ENCODE measurements at places on chromosomes 6 and 20. TPM values are rescaled to one million over a fixed set of nuclear protein-coding genes. Genes with fewer than 3 reads are reported as not detected.

DNA sequence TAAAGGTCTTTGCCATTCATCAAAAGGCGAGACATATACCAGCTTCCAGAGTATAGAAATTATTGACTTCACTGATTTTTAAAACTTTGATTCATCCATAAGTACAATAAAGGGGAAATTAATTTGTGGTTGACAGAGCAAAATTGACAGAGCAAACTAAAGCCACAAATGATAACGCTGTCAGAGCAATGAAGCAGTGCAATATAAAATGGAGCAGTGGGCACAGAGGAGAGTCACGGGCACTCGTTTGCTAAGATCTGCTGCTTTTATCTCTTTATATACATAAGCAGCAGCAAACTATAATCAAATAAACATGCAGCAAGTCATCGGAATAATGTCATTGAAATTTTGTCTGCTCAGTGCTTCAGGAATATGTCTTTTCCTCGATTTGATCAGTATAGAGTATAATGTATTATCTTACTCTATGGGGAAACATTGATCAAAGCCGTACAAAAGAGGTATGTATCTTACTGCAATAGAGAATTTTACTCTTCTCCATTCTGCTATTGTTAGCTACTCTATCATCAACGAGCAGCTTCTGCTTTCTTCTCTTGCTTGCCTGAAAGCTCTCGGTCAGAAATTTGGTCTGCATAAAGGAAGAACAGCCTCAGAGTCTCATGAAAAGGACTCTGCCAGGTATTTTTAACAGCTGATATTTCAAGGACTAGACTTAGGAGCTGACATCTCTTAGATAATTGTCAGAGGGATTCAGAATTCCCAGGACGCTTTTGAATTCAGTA is 546.0 kb upstream of the ARID1B start:
- no peak overlapping the region for H3K4me3 ChIP-seq
- DNase-seq: no peak
- no peaks in the 10 kb centered on the region for H3K4me1 ChIP-seq
- H3K36me3 ChIP-seq: no peaks in the 10 kb centered on the region

The ANGPT4 gene
- not detected for total RNA-seq

The CLVS2 gene
- not detected for total RNA-seq

DNA sequence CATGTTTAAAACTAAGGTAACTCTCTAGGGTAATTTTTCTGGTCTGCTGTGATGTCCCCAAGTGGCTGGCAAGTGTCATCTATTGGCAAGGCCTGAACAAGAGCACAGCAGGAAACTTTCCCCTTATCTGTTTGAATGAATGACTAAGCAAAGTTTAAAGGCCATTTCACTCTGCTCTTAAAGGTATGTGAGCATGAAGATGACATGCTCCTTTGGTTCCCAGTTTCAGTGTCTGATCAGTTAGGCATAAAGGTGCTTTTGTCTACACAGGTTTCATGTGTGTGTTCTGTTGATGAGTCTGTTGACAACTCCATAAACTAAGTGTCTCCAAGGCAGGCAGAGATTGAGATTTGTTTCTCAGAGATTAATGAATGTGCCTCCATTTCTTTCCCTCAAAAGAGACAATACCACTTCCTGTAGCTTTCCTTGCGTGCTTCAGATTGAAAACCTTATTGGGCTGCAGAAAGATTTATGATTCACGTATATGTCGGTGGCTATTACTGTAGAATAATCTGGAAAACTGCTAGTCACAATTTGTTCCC is 83.9 kb downstream of the MAP3K7 start:
- no peaks in the 10 kb centered on the region for H3K27me3 ChIP-seq
- no peak overlapping the region for H3K4me3 ChIP-seq
- no peak overlapping the region for H3K27ac ChIP-seq
- no peak for DNase-seq
- no peaks in the 10 kb centered on the region for H3K36me3 ChIP-seq

DNA sequence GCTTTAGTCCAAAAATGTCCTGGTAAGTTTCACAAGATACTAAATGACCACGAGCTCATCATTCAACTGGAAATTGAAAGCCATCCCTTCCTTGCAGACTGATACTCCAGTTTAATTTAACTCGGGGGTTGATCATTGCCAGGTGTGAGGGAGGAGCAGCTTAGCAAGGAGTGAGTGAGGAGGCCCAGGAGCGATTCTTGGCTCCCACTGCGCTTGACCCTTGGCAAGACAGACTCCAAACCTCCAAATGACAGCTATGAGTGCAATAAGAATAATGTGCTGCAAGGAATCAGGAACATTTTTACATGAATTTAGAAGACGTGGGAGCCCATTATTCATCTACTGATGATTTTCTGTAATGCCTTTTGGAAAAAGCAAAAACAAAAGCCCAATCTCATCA is 64.9 kb downstream of the LAMA4 start:
- DNase-seq: no peak
- no peaks in the 10 kb centered on the region for H3K27me3 ChIP-seq
- H3K36me3 ChIP-seq: peaks cover 14% of the 10 kb centered on the region

- no peaks in the 10 kb centered on the region for H3K36me3 ChIP-seq
- no peak for DNase-seq
- no peak overlapping the region for H3K27ac ChIP-seq
- no peaks in the 10 kb centered on the region for H3K27me3 ChIP-seq
These were observed 385.2 kb downstream of the FRK start for GRCh38 chr6:115675443-115675842.

DNA sequence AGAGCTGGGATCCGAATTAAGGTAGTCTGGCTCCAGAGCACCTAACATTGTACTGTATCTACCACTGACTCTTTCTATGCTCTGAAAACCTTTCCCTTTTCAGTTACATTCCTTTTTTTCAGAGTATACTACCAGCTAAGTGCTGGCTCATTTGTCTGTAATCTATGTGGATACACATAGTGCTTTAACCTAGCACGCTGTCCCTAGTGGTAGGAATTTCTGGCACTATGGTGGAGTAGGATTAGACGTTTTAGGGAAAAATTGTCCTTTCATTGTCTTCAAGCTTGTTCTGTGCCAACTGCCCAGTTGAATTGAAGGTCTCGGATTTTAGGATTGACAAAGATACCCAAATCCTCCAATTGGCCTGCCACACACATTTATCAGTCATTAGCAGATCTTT is 259.1 kb upstream of the FERMT1 start:
- no peaks in the 10 kb centered on the region for H3K36me3 ChIP-seq
- no peak for DNase-seq
- no peak overlapping the region for H3K27ac ChIP-seq
- H3K4me3 ChIP-seq: no peak overlapping the region

DNA sequence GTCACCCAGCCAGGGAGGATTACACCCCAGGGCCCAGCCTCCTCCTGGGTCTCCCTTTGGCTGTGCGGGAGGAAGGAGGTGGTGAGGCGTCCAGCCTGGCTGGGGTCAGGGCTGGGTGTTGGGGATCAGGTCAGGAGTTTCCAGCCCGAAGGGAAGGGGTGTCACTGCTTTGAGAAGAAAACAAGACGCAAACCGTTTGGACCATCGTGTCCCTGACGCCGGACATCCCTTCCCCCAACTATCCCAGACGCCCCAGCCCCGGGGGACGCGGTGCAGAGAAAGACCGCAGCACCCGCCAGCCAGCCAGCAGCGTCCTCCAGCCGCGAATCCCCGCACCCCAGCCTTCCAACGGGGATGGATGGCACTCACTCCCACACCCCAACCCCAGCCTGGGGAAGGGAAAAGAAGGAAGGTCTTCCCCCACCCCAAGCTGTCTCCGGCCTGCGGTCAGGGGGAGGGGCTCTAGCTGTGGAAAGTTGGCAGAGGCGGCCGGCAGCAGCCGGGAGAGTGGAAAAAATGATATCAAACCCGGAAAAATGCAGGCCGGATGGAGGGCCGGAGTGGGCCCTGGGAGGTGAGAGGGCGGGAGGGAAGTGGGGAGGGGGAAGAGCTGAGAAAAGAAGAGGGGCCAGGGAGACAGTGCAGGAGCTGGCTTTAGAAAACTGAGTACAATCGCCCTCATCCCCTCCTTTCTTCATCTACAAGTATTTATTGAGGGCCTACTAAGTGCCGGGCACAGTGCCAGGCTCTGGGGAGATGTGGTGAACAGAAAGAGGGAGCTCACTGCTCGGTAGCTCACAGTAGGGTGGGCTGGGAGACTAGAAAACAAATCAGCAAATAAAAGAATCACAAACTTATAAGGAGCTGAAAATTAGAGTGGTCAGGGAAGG is 10.6 kb downstream of the REM1 start:
- peak overlapping the region; percentile 69 for H3K27ac ChIP-seq
- no peaks in the 10 kb centered on the region for H3K36me3 ChIP-seq

The RBPJL gene
- not detected for total RNA-seq

GRCh38 chr6:144586986-144587385 is 301.9 kb downstream of the UTRN start:
- DNase-seq: no peak
- no peaks in the 10 kb centered on the region for H3K27me3 ChIP-seq
- H3K4me1 ChIP-seq: peaks cover 12% of the 10 kb centered on the region
- no peak overlapping the region for H3K4me3 ChIP-seq
- no peaks in the 10 kb centered on the region for H3K36me3 ChIP-seq

- no peaks in the 10 kb centered on the region for H3K27me3 ChIP-seq
- H3K4me1 ChIP-seq: no peaks in the 10 kb centered on the region
- H3K27ac ChIP-seq: no peak overlapping the region
- H3K36me3 ChIP-seq: no peaks in the 10 kb centered on the region
- no peak for DNase-seq
These were observed 12.2 kb downstream of the EPHA7 start for GRCh38 chr6:93407186-93407585.

The CARMIL1 gene
- 6.1 TPM for total RNA-seq

DNA sequence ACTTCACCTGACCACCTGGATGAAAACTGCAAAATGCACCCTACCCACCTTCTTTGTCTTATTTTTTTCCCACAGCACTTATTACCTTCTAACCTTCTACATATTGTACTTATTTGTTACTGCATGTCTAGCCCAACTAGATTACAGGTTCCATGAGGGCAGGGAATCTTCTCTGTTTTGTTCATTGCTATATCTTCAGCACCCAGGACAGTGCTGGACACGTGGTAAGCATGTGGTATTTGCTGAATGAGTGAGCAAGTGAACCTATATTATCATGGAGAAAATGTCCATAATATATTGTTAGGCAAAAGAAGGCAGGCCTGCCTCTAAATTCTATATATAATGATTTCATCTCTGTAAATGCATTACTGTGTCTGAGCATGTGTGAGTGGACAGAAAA is 107.0 kb downstream of the TRERF1 start:
- no peak for DNase-seq
- H3K4me3 ChIP-seq: no peak overlapping the region
- no peak overlapping the region for H3K27ac ChIP-seq
- no peaks in the 10 kb centered on the region for H3K4me1 ChIP-seq
- no peaks in the 10 kb centered on the region for H3K27me3 ChIP-seq
- no peaks in the 10 kb centered on the region for H3K36me3 ChIP-seq

- H3K4me1 ChIP-seq: peaks cover 6% of the 10 kb centered on the region
- no peaks in the 10 kb centered on the region for H3K27me3 ChIP-seq
- no peak for DNase-seq
- H3K36me3 ChIP-seq: no peaks in the 10 kb centered on the region
These were observed 3.1 kb upstream of the TTK start for GRCh38 chr6:80001337-80001736.

The HLA-DRA gene
- 55.2 TPM for total RNA-seq

GRCh38 chr6:127857051-127857637 is 43.7 kb downstream of the THEMIS start:
- no peaks in the 10 kb centered on the region for H3K36me3 ChIP-seq
- H3K4me3 ChIP-seq: no peak overlapping the region
- H3K4me1 ChIP-seq: no peaks in the 10 kb centered on the region
- H3K27me3 ChIP-seq: no peaks in the 10 kb centered on the region

The BMP5 gene
- total RNA-seq: 2.2 TPM

The MUC21 gene
- total RNA-seq: not detected

The ACTL10 gene
- total RNA-seq: 0.37 TPM

- no peak for DNase-seq
- H3K36me3 ChIP-seq: no peaks in the 10 kb centered on the region
- H3K4me1 ChIP-seq: no peaks in the 10 kb centered on the region
- no peak overlapping the region for H3K27ac ChIP-seq
- no peaks in the 10 kb centered on the region for H3K27me3 ChIP-seq
These were observed 697.4 kb downstream of the PTPRT start for GRCh38 chr20:42492290-42492689.

The GLO1 gene
- total RNA-seq: 77.8 TPM

The OR2J3 gene
- total RNA-seq: not detected

The HLA-DQA1 gene
- total RNA-seq: 1.2 TPM

DNA sequence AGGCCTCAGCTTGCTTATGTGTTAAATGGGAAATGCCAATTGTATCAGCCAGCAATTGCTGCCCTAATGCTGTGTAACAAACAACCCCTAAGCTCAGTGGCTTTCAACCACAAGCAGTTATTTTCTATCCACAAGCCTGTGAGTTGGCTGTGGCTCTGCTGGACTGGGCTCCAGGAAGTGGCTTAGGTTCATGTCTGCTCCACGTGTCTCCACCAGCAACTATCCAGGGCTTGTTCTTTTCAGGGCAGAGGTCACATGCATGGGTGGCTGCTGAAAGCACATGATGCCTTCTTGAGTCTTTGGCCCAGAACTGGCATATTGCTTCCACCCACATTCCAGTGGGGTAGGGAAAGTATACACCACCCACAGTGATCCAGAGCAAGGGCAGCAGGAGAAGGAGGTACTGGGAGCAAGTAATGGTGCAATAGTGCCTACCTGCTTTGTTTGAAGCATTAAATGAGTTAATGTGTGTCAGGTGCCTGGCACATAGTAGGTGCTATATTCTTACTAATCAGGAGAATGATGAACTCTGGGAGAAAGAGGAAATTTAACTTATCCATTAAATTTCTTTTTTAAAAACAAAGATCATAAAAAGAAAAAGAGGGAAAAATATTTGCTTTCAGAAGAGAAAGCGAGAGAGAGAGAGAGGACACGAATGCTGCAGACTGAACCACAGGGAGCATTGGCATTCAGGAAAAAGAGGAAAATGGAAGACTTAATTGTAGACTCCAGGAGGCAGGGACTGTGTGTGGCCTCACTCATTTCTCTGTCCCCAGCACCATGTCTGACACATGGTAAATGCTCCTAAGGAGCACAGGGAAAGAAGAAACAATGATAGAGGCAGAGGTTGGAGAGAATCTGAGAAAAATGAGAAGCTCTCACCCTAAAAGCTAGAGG is 25.2 kb upstream of the RNF24 start:
- peaks cover 10% of the 10 kb centered on the region for H3K4me1 ChIP-seq
- H3K36me3 ChIP-seq: no peaks in the 10 kb centered on the region
- DNase-seq: no peak
- no peaks in the 10 kb centered on the region for H3K27me3 ChIP-seq
- H3K27ac ChIP-seq: no peak overlapping the region

The MCCD1 gene
- total RNA-seq: not detected

- no peak overlapping the region for H3K27ac ChIP-seq
- no peak for DNase-seq
- H3K4me3 ChIP-seq: no peak overlapping the region
- peaks cover 26% of the 10 kb centered on the region for H3K27me3 ChIP-seq
These were observed 42.6 kb downstream of the GRM4 start for GRCh38 chr6:34103321-34103720.

- peak overlapping the region; percentile 49 for H3K4me3 ChIP-seq
- no peaks in the 10 kb centered on the region for H3K27me3 ChIP-seq
- DNase-seq: no peak
These were observed 529 bp downstream of the UBE2C start for GRCh38 chr20:45813006-45813340.

GRCh38 chr20:60365064-60365666 is 406.9 kb downstream of the CDH26 start:
- no peak for DNase-seq
- H3K4me3 ChIP-seq: no peak overlapping the region
- no peaks in the 10 kb centered on the region for H3K27me3 ChIP-seq
- no peak overlapping the region for H3K27ac ChIP-seq

The FAXC gene
- 0.47 TPM for total RNA-seq

- no peaks in the 10 kb centered on the region for H3K27me3 ChIP-seq
- no peak for DNase-seq
- H3K27ac ChIP-seq: no peak overlapping the region
- H3K36me3 ChIP-seq: no peaks in the 10 kb centered on the region
- no peak overlapping the region for H3K4me3 ChIP-seq
These were observed 280.4 kb downstream of the UBE3D start for GRCh38 chr6:82785206-82785605.

Measured in heart left ventricle (tissue), 16 donors.